ENCODE measurements at places on chromosomes 5 and 9.
A peak's percentile ranks its signal among the peaks of the same experiment; 100 is the strongest.

GRCh38 chr5:66494437-66494836 is 101.8 kb upstream of the MAST4 start:
- no peak for DNase-seq

- DNase-seq: peak; percentile 86
These were observed at the start of gene NOTCH1 for GRCh38 chr9:136545965-136546696. NOTCH1 (minus strand) TSS chr9:136546048; CDS start chr9:136545786, 262 bp downstream.

DNA sequence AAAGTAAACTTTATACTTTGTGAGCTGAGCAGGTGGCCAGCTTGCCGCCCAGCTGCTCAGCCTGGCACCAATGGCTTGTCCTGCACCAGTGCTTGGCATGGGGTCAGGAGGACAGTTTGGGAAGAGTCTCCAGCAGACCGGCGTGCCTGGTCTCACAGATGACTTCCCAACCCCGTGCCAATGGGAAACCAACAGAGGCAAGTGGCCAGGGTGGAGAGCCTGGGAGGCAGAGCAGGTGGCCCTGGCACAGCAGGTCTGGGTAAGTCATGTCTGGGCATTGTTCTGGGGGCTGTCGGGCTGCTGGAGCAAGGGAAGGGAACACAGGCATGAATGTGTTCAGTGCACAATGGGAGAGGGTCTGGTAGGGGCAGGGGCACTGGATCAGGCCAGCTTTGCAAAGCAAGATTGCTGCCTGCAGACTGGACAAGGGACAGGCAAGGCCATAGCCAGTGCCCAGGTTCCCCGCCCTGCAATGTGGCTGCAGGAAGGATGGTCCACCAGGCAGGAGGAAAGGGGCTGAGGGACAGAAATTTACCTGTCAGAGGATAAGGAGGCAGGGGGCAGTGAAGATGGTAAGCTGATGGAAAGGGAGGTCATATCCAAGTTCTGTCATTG is 76.2 kb upstream of the ALDH1B1 start:
- DNase-seq: no peak

DNA sequence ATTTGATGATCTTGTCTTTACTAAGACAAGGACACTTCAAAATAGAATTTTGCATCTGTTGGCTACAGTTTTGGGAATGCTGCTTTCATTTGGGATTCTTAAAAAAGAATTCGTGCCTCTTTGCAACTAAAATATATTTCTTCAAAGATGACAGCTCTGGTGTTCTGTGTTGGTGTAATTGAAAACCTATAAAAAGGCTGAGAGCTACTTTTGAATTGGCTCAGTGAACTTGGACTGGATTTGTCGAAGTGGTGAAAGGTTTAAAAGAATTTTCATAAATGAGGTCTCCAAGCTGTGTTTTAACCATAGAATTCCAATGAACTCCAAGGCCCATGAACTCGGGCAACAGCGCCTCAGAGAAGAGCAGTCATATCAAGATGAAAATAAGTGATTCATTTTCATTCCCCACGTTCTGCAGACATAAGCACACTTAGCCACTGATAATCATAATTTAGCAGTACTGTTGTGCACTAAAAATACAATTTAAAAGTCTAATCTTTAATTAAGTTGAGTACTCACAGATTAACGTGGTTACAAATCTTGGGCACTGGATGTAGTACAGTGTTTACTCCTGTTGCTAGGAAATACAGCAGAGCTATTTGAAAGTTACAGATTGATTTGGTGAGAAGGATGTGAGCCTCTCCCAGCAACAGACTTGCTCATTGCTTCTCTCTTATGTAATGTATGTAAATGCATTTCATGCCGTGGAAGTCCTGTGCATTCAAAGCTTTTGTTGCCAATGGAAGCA is 10.9 kb downstream of the SNCAIP start:
- DNase-seq: no peak

DNA sequence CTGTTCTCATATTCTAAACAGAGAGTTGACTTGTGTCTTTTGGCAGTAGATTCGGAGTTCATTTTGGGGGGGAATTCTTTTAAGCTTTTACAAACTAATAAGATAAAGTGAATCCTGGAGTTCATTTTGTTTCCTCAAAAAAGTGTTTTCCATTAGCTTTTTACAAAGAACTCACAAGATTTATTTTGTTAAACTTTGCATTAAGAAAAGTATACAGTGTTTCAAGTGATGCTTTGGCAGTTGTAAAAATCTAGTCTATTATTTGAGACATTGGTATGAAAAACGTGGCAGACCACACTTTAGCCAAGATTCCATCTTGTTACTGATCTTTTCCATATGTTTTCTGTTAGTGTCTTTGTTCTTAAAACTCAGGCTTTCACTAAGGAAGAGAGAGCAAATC is 1.2 kb upstream of the OMD start:
- no peak for DNase-seq

- DNase-seq: no peak
These were observed 57.9 kb downstream of the GCNT1 start for GRCh38 chr9:76516871-76517270.

DNA sequence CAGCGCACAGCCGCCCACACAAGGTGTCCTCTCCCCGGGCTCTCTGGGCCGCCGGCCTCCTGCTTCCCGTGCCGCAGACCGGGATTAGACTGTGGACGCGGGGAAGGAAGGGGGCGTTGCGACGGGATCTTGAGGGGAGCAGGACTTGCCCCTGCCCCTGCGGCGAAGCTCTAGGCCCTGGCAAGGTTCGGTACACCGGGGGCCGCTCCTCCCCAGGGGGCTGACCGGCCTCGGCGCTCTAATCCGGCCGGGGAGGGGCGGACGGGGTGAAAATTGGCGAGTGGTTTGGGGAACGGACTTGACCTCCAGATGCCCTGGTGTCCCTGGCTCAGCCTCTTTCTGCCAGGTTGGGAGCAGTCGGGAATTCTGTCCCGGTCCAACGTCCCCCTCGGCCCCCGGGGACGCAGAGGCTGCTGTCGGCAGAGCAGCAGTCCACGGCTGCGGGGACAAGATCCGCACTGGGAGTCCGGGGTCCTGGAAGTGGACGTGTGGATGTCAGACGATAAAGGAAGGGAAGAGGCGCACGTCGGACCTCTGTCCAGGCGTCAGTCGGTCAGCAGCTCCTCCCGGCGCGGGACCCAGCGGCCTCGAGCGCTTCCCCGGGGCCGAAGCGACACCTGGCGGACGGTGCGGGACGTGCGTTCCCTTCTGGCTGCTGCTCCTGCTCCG is 1.9 kb upstream of the CNTFR start:
- DNase-seq: peak; percentile 69

GRCh38 chr9:68851657-68852056 is 146.6 kb downstream of the PIP5K1B start:
- DNase-seq: no peak

DNA sequence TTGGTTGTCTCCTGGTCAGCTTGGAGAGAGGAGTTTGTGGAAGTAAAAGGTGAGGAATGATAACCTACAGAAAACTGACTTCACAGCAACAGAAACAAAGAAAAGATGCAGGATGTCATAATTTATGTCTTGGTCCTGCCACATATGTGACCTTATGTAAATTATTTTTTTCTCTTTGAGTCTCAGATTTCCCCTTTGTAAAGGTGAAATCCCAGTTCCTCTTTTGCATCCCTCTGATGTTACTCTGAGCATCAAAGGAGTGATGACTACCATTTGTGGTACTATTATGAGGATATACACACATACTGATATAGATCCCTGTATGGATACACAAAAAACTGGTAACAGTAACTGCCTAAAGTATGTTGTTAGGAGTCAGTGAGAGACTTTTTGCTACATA is 1.4 kb upstream of the THG1L start:
- DNase-seq: no peak

GRCh38 chr9:126490871-126491567 is 122.7 kb upstream of the LMX1B start:
- no peak for DNase-seq

DNA sequence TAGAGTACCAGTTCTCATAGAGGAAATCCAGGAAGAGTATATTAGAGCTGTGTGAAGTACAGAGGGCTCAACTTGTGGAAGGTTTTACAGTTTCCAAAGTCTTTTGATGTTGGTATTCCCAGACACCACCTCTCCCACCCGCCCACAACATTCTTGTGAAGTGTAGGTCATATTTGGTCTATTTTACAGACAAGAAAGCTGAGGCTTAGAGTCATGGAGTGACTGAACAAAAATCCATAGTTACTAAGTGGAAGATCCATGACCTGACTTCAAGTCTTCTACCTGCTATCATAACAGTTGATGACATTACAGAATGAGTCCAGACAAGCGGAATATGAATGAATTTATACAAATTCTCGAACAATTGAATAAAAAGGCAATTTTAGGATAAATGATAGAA is 187.1 kb upstream of the RPS23 start:
- no peak for DNase-seq

GRCh38 chr5:107361945-107362344 is 308.8 kb downstream of the EFNA5 start:
- DNase-seq: no peak

DNA sequence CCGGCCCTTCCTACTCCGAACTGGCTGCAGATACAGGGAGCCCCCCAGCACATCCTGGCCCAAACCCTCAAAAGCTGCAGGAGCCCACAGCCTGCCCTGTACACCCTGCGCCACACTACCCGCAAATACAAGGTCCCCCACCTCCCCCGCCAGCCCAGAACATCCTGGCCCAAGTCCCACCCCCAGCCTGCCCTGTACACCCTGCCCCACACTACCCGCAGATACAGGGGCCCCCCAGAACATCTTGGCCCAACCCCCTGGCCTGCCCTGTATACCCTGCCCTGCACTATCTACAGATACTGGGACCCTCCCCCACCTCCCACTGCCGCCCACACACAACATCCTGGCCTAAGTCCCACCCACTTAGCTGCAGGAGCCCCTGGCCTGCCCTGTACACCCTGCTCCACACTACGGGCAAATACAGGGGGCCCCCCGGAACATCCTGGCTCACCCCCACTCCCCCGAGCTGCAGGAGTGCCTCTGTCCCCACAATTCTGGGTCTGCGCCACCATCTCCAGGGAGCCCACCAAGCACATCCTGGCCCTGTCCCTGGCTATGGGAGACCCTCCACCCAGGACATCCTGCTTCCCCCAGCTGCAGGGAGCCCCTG is 8.3 kb downstream of the LPCAT1 start:
- DNase-seq: no peak

DNA sequence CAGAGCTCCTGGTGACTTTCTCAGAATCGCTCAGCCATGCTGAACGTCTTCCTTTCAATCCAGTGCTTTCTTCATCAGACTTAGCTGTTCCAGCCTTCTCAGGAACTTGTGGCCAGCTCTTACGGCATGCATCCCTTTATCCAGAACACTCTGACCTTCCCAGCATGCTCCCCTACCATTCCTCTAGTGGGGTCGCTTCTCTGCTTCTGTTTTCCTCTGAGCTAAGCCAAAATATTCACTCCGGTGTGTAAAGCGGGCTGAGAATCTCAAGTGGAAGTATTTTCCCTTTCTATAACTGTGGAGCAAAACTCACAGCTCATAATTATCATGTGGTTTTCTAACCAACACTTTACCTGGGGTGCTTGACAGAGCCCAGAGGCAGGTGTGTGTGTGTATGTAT is 6.2 kb downstream of the DCANP1 start:
- no peak for DNase-seq

GRCh38 chr5:56735849-56736641 is 79.3 kb upstream of the MAP3K1 start:
- no peak for DNase-seq

- DNase-seq: no peak
These were observed 71.9 kb downstream of the MAP1B start for GRCh38 chr5:72179028-72179815.

DNA sequence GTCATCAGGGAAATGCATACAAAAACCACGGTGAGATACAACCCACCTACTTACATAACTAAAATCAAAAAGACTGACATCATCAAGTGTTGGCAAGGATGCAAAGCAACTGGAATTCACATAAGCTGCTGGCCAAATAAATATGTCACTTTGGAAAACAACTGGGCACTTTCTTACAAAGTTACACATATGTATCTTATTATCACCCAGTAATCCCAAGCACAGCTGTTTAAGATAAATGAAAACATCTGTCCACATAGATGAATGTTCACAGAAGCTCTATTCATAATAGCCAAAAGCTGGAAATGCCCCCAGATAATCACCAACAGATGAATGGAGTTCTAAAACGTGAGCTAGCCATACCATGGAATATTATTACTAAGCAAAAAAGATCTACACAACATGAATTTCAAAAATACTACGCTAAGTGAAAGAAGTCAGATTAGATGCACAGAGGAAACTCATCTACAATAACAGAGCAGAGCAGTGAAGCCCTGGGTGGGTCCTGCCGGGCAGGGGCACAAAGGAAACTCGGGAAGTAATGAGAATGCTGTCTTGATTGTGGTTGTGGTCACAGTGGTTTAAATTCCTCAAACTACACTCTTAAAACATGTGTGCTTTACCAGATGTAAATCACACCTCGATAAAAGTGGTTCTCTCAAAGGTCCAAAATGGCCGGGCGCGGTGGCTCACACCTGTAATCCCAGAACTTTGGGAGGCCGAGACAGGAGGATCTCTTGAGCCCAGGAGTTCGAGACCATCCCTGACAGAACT is 8.5 kb downstream of the CAMSAP1 start:
- DNase-seq: no peak

- no peak for DNase-seq
These were observed 12.8 kb downstream of the PAEP start for GRCh38 chr9:135574331-135574730.

GRCh38 chr9:136047775-136048559 is 47.1 kb downstream of the NACC2 start:
- no peak for DNase-seq

DNA sequence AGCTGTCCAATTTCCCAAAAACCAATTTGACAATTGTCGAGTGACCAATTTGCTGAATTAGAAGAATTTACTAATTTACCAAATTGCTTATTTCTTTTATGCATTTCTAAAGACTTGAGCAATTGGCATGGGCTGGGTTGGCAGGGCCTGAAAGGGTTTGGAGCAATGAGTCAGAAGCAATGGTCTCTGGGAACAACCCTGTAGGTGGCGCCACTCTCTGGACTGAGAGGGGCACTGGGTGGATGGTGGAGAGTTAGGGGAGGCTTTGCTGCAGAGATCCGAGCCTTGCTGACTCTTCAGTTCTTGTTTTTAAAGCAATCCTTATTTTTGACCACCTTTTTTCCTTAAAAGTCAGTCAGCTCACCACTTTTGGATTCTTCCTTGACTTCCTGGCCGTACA is 71.5 kb upstream of the RPS23 start:
- no peak for DNase-seq

- DNase-seq: no peak
These were observed 29.4 kb downstream of the ECPAS start for GRCh38 chr9:111454751-111455150.

DNA sequence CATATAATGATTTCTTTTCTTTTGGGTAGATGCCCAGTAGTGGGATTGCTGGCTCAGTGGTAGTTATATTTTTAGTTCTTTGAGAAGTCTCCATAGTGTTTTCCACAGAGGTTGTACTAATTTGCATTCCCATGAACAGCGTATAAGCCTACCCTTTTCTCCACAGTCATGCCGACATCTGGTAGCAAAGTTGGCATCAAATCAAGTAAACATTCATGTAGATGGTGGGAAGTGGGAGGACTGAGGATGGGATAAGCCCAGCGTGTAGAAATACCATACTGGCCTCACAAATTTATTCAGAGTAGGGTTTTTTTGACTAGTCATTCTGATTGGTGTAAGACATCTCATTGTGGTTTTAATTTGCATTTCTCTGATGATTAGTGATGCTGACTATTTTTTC is 115.4 kb downstream of the EGFLAM start:
- no peak for DNase-seq

All from stimulated activated CD4-positive, alpha-beta T cell treated with anti-CD3 and anti-CD28 coated beads, Interleukin-1b, Interleukin-23, amount 100 ng/mL, for 24 hours (primary cell).